IPS DF 6.9 (cell line): ENCODE measurements at places on chromosomes 4 and X.

DNA sequence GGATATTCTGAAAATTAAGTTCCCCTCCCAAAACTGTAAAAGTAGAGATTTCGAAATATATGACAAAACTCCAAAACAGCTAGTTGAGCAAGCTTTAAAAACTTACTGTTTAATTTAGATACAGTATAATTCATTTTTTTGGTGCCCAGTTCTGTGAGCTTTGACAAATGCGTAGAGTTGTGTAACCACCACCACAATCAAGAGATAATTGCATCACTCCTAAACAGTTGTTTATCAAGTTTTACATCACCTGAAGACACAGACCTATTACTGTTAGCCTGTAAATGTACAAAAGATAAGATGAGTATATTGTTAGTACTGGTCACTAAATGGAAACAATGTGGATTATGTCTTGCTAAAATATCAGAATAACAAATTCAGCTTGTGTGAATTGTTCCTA, 62.3 kb downstream of the ALG13 start:
- H3K4me3 ChIP-seq: no peak overlapping the region
- no peaks in the 10 kb centered on the region for H3K27me3 ChIP-seq
- H3K4me1 ChIP-seq: no peaks in the 10 kb centered on the region

- H3K36me3 ChIP-seq: no peaks in the 10 kb centered on the region
- no peaks in the 10 kb centered on the region for H3K27me3 ChIP-seq
- no peak overlapping the region for H3K4me3 ChIP-seq
- H3K27ac ChIP-seq: no peak overlapping the region
- H3K4me1 ChIP-seq: peaks cover 4% of the 10 kb centered on the region
- DNase-seq: no peak
Observed at GRCh38 chr4:185774845-185775680, 36.9 kb downstream of the SORBS2 start.

DNA sequence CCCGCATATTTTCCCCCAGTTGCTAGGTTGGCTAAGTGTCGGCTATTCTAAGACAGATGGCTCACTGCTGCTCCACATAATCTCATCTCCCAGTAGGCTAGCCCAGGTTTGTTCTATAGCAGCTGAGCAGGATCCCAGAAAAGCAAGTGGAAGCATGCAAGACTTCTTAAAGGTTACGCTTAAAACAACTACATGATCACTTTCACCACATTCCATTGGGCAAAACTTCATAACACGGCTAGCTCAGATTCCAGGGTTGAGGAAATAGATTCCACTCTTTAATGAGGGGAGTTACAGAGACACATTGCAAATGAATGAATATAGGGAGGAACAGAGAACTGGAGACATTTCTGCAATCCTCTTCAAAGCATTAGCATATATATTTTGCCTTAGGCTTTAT, 12.9 kb upstream of the RAB33B start:
- no peak overlapping the region for H3K27ac ChIP-seq
- H3K27me3 ChIP-seq: no peaks in the 10 kb centered on the region
- no peaks in the 10 kb centered on the region for H3K4me1 ChIP-seq

DNA sequence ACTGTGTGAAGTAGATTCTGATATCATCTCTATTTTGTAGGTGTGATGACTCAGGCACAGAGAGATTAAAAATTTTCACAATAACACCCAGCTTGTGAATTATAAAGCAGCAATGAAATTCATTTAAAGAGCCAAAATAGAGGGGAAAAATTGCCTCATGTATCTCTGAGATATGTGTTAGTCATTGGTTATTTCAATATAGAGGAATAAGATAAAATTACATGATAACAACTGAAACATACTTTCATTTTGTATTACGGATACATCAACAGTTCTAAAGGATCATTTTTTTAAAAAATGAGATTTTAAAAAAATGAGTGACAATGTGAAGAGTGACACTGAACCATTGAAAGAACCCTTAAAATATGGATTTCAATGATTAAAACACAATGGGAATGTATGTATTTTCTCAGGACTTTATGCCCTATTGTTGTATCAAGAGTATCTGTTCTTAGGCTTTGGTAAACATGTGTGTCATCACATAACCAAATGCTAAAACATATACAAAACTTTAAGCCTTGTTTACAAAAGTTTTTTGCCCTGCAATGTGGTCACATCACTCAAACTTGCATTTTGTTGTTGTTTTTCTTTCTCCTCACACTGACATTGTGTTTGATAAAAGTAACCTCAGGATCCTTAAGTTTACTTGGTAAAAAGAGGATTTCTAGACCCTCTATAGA, 221.3 kb downstream of the ANTXR2 start:
- H3K27ac ChIP-seq: no peak overlapping the region
- 0 out of 2 replicates have a peak, but pooled peaks cover 3% of the 10 kb centered on the region for H3K4me1 ChIP-seq
- DNase-seq: no peak
- no peak overlapping the region for H3K4me3 ChIP-seq
- H3K36me3 ChIP-seq: no peaks in the 10 kb centered on the region

- H3K36me3 ChIP-seq: no peaks in the 10 kb centered on the region
- no peaks in the 10 kb centered on the region for H3K27me3 ChIP-seq
- no peaks in the 10 kb centered on the region for H3K4me1 ChIP-seq
- H3K27ac ChIP-seq: no peak overlapping the region
Observed at GRCh38 chr4:138494931-138495330, 252.8 kb upstream of the SLC7A11 start.

- H3K4me1 ChIP-seq: no peaks in the 10 kb centered on the region
- H3K36me3 ChIP-seq: no peaks in the 10 kb centered on the region
- DNase-seq: no peak
- no peak overlapping the region for H3K27ac ChIP-seq
- H3K4me3 ChIP-seq: no peak overlapping the region
Observed at GRCh38 chr4:15348236-15348635, 79.6 kb upstream of the C1QTNF7 start.

DNA sequence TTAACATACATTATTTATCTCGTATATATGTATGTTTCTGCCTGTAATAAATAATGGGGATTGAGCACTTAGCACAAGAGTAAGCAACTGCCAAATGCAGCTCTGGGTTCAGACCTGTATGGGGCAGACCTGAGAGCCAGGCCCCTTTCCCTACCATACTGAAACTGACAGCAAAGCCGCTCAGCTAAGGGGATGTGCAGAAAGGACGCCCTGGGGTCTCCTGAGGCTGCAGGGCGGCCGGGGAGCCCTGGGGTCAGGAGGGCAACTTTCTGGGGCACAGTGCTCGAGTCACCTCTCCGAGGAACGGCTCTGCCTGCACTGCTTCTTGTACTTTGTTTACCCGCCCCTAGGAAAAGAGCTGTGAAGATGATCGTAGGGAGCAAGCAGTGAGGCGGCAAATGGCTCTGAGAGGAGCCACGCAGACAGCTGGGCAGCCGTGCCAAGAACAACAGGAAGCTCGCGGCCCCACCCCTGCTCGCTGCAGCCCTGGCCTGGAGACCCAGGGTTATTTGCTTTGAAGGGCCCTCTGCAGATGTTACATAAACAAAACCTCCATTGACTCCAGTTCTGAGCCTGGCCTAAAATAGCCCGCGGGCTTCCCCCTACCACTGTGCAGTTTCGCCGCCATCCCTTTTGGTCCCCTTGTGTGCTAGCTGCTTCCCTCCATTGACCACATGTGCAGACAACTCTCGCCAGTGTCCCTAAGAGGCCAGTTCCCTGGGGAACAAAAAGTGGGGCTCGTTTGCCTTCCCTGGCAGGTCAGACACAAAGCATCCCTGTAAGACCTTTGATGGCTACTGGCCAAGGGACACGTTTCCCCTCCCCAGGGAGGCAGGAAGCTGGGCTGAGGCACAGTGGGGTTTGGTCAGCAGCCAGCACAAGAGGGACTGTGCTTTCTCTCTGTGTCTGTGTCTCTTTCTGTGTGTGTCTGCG, 111.3 kb upstream of the LNX1 start:
- H3K4me1 ChIP-seq: no peaks in the 10 kb centered on the region
- H3K27me3 ChIP-seq: no peaks in the 10 kb centered on the region
- no peak for DNase-seq
- H3K36me3 ChIP-seq: no peaks in the 10 kb centered on the region
- no peak overlapping the region for H3K4me3 ChIP-seq
- H3K27ac ChIP-seq: no peak overlapping the region

GRCh38 chrX:39144323-39144722, 343.1 kb downstream of the MID1IP1 start:
- H3K36me3 ChIP-seq: no peaks in the 10 kb centered on the region
- no peak for DNase-seq
- no peaks in the 10 kb centered on the region for H3K27me3 ChIP-seq
- no peak overlapping the region for H3K27ac ChIP-seq

DNA sequence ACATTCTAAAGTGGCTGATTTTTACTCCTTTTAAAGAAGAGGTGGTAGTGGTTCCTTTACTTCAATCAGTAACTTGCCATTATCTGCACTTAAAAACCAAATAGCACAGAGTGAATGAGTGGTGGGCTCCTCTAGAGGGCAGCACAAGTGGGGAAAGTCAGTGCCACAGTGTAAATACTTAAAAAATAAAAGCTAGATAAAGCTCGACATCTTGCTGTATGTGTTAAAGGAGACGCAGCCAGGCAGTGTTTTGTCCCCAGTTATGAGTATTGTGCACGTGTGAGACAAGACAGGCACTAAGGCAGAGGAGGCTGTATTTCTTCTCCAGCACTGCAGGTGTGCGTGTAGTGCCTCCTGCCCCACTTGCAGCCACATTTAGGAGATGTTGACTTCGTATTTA, 24.6 kb downstream of the NAP1L5 start:
- no peak overlapping the region for H3K4me3 ChIP-seq
- no peaks in the 10 kb centered on the region; the same call in 1 of the 2 replicates for H3K4me1 ChIP-seq
- DNase-seq: no peak
- no peaks in the 10 kb centered on the region for H3K36me3 ChIP-seq
- no peak overlapping the region for H3K27ac ChIP-seq

- H3K27me3 ChIP-seq: no peaks in the 10 kb centered on the region
- peaks cover 3% of the 10 kb centered on the region for H3K4me1 ChIP-seq
- no peak overlapping the region for H3K4me3 ChIP-seq
- DNase-seq: no peak
- no peak overlapping the region for H3K27ac ChIP-seq
- H3K36me3 ChIP-seq: no peaks in the 10 kb centered on the region
Observed at GRCh38 chr4:11196927-11197522, 231.7 kb downstream of the HS3ST1 start.

DNA sequence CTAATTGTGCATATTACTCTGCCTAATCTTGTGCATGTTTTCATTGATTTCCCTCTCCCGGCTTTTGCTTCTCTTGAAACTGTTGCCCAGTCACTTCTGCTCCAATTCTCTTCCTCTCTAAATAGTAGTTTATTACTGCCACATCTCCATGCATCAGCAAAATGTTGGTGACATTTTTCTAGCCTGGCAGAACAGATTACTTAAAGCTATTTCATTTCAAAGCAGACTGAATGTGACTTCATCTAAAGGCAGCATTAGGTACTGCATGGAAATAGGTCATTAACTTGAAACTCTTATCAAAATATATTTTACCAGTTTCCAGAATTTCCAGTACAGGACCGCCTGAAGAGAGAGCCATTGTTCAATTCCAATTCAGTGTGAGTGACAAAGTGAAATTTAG, 52.4 kb downstream of the HPGDS start:
- H3K27me3 ChIP-seq: no peaks in the 10 kb centered on the region
- no peak overlapping the region for H3K27ac ChIP-seq
- DNase-seq: no peak
- H3K4me1 ChIP-seq: no peaks in the 10 kb centered on the region
- H3K4me3 ChIP-seq: no peak overlapping the region

DNA sequence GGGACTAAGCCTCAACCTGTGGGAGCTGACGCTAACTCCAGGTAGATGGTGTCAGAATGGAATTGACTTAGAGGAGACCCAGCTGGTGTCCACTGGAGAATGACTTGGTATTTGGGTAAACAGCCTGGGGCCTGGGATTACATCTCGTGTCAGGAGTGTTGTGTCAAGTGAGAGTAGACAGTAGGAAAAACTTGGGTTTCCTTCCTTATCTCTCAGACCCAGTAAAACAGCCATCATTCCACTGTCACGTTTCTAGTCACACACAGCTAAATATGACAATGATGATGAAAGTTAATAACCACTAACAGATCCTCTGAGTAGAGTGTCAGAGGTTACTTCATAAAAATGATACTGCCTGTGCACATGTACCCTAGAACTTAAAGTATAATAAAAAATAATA, 13.8 kb downstream of the ZNF674 start:
- no peak overlapping the region for H3K27ac ChIP-seq
- H3K27me3 ChIP-seq: no peaks in the 10 kb centered on the region
- no peaks in the 10 kb centered on the region for H3K36me3 ChIP-seq
- H3K4me3 ChIP-seq: no peak overlapping the region
- H3K4me1 ChIP-seq: no peaks in the 10 kb centered on the region

DNA sequence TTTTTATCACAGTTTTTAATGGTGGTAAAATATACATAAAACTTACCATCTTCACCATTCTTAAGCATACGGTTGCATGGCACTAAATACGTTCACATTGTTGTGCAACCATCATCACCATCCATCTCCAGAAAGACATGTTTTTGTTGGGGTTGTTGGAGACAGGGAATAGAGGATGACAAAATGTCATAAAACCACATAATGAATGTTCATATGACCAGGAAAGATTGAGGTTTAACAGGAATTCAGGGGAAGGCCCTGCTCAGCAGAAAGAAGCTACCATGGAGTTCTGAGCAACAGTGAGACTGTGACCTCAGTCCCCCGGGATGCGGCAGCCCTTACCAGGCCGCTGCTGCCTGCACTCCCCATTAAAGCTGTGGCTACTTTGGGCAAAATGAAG, 63.9 kb upstream of the TRIM2 start:
- no peak overlapping the region for H3K27ac ChIP-seq
- no peaks in the 10 kb centered on the region for H3K36me3 ChIP-seq
- DNase-seq: no peak
- H3K27me3 ChIP-seq: no peaks in the 10 kb centered on the region

GRCh38 chr4:67755974-67756373, 1.8 kb upstream of the GNRHR start:
- H3K27me3 ChIP-seq: no peaks in the 10 kb centered on the region
- H3K36me3 ChIP-seq: no peaks in the 10 kb centered on the region
- H3K27ac ChIP-seq: no peak overlapping the region

- no peaks in the 10 kb centered on the region for H3K4me1 ChIP-seq
- no peak for DNase-seq
- no peaks in the 10 kb centered on the region for H3K36me3 ChIP-seq
- H3K4me3 ChIP-seq: no peak overlapping the region
- H3K27ac ChIP-seq: no peak overlapping the region
Observed at GRCh38 chrX:11530621-11531020, 135.1 kb downstream of the ARHGAP6 start.

GRCh38 chrX:3159995-3160720, 118.9 kb downstream of the ARSF start:
- no peaks in the 10 kb centered on the region for H3K27me3 ChIP-seq
- no peaks in the 10 kb centered on the region for H3K36me3 ChIP-seq
- no peaks in the 10 kb centered on the region for H3K4me1 ChIP-seq
- no peak overlapping the region for H3K4me3 ChIP-seq
- no peak for DNase-seq

DNA sequence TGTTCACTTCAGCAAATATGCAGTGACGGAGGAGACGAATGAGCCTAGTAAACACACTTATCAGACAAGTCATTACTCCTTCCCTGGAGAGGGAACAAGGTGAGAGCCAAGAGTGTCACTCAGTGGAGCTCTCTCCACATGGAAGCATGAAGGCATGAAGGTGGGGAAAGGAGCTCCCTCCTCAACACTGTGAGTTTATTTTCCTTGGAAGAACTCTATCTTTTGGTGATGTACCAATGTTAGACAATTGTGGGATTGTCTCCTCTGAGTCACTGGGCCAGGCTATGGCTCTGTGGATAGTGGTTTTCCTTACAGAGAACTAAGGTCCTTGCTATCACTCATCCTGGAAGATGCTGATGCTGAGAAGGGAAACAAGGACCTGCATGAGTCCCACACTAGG, 200.2 kb downstream of the CPEB2 start:
- H3K36me3 ChIP-seq: no peaks in the 10 kb centered on the region
- no peak overlapping the region for H3K4me3 ChIP-seq
- DNase-seq: no peak
- H3K27ac ChIP-seq: no peak overlapping the region
